ENCODE measurements at places on chromosomes 16 and 17. TPM values are rescaled to one million over a fixed set of nuclear protein-coding genes. Genes with fewer than 3 reads are reported as not detected.

DNA sequence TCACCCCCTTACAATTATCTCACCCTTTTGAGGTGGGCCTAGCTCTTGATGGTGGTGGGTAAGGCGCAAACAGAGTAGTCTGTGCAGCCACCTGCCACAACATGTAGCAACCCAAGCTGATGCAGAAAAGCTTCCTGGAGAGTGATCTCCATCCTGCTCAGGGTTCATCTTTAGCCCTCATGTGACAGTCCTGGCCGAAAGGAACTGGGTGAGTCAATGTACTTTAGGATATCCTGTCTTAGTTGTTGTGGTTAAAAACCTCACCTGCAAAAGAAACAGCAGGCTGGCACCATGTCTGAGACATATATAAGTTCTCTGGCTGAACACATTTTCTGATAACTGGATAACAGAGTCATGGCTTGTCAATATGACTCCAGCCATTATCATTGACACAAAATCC, 183.5 kb upstream of the CPHXL start:
- no peak for DNase-seq

- no peak for DNase-seq
Measured at GRCh38 chr17:1231456-1231855, 38.8 kb upstream of the BHLHA9 start.

DNA sequence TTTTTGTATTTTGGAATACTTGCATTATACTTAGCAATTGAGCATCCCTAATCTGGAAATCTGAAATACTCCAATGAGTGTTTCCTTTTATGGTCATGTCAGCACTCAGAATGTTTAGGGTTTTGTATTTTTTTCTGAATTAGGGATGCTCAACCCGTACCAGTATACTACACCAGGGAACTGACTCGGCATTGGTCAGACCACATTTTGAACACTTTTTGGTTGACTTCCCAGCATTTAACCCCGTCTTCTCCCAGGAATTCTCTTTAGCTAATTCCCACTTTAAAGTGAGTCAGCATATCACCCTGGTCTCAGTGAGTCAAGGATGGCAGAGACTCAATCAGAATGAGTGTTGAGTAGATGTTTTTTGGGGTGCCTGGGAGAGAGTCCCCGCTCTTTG, 177.9 kb downstream of the SPECC1 start:
- DNase-seq: no peak

DNA sequence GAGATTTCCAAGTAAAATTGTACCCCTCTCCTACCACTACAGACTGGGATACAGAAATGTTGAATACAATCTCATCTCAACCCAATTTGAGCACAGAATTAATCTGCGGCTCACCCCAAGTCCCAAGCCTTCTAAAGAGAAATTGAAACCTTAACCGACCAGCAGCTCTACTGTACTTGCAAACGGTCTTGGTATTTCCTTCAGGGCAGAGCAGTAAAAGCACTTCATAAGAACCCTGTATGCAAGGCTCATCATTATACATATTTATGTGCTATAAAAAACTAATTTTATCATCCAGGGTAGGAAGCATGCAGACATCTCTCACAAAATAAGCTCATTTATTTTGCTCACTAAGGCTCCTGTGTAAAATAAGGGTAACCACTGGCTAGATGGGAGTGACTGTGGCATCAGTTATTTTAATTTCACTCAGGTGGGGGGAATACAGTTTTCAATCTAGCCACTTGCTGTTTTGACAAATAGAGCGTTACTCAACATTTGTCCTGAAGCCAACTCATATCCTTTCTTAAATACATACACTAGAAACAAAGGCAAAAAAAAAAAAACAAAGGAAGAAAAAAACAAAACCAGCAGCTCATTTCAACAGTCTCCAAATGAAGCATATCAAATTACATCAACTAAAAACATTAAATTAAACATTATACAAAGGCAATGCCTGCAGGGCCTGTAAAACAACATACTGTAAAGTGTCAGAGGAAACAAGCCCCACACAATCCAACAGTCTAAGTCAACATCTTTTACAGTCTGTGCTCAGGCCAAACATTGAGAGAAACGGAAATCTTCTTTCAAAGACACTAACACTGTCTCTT, 65.0 kb downstream of the PARN start:
- no peak for DNase-seq

- no peak for DNase-seq
Measured at GRCh38 chr16:27639561-27640276, 89.8 kb downstream of the KATNIP start.

GRCh38 chr16:88467541-88467944, 14.5 kb downstream of the ZFPM1 start:
- no peak for DNase-seq

DNA sequence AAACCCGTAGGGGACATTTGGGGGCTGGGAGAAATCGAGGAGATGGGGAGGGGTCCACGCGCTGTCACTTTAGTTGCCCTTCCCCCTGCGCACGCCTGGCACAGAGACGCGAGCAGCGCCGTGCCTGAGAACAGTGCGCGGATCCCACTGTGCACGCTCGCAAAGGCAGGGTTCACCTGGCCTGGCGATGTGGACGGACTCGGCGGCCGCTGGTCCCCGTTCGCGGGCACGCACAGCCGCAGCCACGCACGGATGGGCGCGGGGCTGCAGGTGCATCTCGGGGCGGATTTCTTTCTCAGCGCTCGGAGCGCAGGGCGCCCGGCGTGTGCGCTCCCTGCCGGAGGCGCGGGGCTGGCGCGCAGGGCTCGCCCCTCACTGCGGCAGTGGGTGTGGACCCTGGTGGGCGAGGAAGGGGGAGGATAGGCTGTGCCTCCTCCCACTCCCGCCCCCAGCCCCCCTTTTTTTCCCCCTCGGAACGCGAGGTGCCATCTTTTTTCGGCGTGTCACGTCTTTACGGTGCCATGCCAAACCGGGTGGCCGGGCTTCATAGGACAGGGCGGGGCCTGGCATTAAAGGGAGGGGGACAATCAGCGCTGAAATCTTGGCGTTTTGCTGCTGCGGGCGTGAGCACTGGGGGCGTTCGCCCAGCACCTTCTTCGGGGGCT, 1.1 kb downstream of the MAPT start:
- DNase-seq: no peak

DNA sequence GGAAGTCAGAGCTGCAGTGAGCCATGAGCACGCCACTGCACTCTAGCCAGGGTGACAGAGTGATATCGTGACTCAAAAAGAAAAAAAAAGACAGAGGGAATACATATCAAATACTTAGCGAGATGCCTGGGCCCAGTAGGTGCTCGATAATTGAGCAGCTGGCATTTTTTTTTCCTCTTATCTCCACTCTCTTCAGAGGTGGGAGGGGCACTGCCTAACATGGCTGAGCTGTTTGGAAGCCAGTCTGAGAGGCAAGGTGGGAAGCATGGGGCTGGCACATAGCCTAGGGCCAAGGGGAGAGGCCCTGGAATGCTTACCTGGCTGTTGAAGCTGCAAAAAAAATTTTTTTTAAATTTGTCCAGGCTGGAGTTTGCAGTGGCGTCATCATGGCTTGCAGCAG, 38.4 kb downstream of the HIC1 start:
- DNase-seq: no peak

- no peak for DNase-seq
Measured at GRCh38 chr16:1945559-1946391, 2.8 kb upstream of the MSRB1 start.

- DNase-seq: no peak
Measured at GRCh38 chr17:78922816-78923498, 2.2 kb downstream of the TIMP2 start.

DNA sequence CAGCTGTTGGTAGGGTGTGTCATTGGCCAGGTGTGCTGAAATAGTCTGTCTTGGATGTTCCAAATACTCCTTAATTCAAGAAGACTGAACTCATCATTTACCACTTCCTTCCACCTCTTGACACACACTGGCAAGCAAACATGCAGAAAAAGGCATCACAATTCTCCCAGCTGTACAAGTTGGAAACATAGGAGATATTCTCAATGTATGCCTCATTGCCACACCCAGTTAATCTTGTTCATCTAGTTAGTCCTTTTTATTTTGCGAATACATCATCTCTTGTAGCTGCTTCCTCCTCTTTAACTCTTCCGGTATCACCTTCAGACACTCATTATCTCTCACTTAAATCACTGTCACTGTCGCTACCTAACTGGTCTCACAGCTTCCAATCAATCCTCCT, 75.1 kb upstream of the GOT2 start:
- no peak for DNase-seq

DNA sequence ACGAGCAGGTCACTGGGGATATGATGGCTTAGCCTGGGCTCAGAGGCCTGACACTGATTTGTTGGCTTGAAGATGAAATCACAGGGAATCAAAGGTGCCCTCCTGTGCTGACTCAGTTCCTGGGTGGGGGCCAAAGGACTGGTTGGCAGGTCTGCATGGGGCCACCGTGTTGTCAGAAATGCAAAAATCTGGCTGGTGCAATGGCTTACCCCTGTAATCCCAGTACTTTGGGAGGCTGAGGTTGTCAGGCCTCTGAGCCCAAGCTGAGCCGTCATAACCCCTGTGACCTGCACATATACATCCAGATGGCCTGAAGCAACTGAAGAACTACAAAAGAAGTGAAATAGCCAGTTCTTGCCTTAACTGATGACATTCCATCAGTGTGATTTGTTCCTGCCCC, 314.2 kb downstream of the WWOX start:
- no peak for DNase-seq

DNA sequence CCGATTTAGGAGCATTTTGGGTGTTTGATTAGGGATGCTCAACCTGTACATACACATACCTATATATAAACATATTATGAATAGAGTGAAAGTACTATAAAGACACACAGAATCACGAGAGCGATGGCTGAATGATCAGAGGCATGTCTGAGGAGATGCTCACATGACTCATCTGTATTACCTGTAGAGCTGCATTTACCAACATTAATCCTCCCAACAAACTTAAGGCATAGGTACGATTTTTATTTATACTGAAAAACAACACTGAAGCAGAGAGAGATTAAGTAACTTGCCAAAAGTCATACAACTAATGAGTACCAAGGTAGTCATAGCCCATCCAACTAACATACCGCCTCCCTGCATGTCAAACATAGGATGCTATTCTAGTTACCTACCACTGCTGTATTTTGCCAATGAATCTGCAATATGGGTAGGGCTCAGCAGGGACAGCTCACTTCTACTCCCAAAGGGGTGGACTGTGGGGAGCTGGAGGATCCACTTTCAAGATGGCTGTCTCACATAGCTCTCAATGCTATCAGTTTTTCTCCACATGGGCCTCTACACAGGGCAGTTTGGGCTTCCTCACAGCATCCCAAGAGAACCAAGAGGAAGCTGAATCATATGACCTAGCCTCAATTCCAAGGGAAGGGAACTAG, 7.3 kb downstream of the CYB5D1 start:
- no peak for DNase-seq

- DNase-seq: no peak
Measured at GRCh38 chr16:31093132-31093703, 1.4 kb downstream of the VKORC1 start.

- DNase-seq: no peak
Measured at GRCh38 chr17:50466371-50467113, 2.1 kb downstream of the CHAD start.

- no peak for DNase-seq
Measured at GRCh38 chr16:77723108-77723514, 797 bp downstream of the NUDT7 start.

- no peak for DNase-seq
Measured at GRCh38 chr17:45224671-45225050, 3.0 kb downstream of the FMNL1 start.

DNA sequence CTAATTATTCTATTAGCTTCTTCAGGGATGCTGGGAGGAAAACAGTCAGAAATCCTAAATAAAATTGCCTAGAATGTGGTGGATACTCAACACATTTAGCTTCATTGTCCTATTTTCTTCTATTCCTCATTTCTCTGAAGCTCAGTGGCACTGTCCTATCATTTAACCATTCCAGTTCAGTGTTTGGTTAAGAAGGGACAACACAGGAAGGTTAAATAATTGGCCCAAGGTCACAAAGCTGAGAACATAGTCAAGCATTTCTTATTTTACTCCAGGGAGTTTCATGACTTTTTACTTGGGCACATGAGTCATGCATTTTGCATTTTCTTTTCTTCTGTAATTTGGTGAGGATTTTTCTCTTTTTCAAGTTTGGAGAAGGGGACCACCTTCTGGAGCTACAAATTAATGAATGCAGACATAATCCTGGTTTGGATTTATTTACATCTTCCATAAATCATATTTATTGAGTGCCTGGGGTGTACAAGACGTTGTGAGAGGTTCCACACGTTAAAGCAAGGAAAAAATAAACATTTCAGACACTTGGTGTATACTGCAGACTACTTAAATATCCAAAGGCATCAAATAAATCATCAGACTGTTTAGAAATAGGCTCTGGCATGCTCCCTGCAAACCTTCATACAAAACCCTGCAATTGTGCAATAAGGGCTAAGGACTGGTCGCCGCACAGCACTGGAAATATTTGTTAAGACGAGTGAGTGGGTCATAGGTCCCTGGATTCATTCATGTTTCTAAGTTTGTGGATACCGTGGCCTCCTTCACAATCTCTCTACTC, 263.9 kb downstream of the MAF start:
- DNase-seq: no peak

DNA sequence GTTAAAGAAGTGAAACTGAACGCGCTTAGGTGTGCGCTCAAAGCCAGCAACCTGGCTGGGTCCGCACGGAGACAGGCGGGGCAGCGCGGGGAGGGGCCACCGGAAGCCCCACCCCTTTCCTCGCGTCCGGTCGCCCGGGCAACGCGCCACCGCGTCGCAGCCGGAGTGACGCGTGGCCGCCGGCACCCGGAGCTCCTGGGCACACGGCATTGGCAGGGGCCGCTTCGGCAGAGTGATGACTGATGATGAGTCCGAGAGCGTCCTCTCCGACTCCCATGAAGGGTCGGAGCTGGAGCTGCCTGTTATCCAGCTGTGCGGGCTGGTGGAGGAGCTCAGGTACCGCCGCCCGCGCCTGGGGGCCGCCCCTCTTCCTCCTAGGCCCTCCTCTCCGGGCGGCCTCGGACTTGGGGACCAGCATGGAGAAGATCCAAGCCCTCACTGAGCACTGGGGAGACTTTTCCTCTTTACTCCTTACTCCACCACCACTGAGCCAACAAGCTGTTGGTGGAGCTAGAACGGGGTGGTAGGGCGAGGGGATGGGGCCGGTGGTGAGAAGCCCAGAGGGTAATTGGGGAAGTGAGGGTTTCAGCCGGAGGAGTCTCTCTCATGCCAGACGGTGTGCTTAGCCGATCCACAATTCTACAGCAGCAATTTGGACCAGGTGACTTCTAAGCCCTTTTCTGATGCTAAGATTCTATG, 44.9 kb downstream of the PRSS54 start:
- peak; percentile 81 for DNase-seq

- peak; percentile 57 for DNase-seq
Measured at GRCh38 chr16:24975428-24975889, 39.7 kb downstream of the ARHGAP17 start.

- no peak for DNase-seq
Measured at GRCh38 chr17:4913994-4914393, 11.1 kb upstream of the CHRNE start.

GRCh38 chr16:55632259-55632658, 23.5 kb upstream of the SLC6A2 start:
- DNase-seq: no peak

- no peak for DNase-seq
Measured at GRCh38 chr16:5073279-5073629, 1.6 kb downstream of the ALG1 start.

The CES1 gene
- total RNA-seq: 9.9 TPM

The CMIP gene
- total RNA-seq: 19.8 TPM

The ARL5C gene
- not detected for total RNA-seq

The PLLP gene
- total RNA-seq: 1.2 TPM

The CX3CL1 gene
- 8.7 TPM for total RNA-seq

The RTN4RL1 gene
- 0.32 TPM for total RNA-seq

The ZFP3 gene
- total RNA-seq: 12.6 TPM

The ARHGAP44 gene
- 8.3 TPM for total RNA-seq
